Ascending aorta (tissue), 2 donors: ENCODE measurements at places on chromosomes 2 and 18. TPM values are rescaled to one million over a fixed set of nuclear protein-coding genes. Genes with fewer than 3 reads are reported as not detected.

- no peak for DNase-seq
- no peaks in the 10 kb centered on the region for H3K27me3 ChIP-seq
- no peaks in the 10 kb centered on the region for H3K36me3 ChIP-seq
Observed at GRCh38 chr2:20516646-20517341, 69.9 kb downstream of the RHOB start.

GRCh38 chr2:172775319-172775718 is 39.7 kb downstream of the RAPGEF4 start:
- H3K4me1 ChIP-seq, result no peaks in the 10 kb centered on the region
- H3K4me3 ChIP-seq, result no peak overlapping the region
- H3K27me3 ChIP-seq, result no peaks in the 10 kb centered on the region
- H3K27ac ChIP-seq, result no peak overlapping the region
- no peaks in the 10 kb centered on the region for H3K36me3 ChIP-seq
- no peak for DNase-seq

GRCh38 chr2:110113961-110114591 is 1.5 kb downstream of the MALL start:
- DNase-seq, result no peak
- no peaks in the 10 kb centered on the region for H3K36me3 ChIP-seq
- H3K4me3 ChIP-seq, result no peak overlapping the region
- H3K4me1 ChIP-seq, result peaks cover 7% of the 10 kb centered on the region
- peak overlapping the region; percentile 63 for H3K27ac ChIP-seq
- no peaks in the 10 kb centered on the region for H3K27me3 ChIP-seq

DNA sequence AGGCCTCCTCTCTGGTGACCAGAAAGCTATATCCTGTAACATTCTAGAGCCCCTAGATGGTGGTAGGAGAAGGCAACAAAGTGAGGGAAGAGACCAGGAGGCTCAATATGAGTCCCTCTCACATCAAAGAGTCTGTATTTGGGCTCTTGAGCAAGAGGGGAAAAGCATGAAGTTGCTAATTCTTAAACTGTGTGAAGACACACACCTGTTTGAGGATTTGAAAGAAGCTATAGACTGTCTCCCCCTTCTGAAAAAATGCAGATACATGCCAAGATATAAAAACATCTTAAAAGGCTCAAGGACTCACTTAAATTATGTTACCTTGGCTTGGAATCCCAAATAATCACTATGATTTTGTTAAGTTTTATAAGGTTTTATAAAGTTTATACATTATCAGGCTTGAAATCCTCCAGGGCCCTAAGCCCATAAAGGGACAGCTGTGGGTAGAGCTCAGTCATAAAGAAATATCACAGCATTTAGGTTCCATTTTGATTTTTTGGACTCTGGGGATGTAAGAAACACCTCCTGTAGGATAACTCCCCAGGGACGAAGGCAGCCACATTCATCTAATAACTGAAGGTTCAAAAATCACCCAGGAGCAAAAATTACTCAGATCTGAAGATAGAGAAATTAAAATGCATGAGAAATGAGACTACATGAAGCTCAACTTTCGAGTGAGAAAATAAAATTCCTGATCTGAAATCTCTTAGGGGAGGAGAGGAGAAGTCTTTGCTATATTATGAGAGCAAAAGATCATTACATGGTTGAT is 136.1 kb upstream of the LGALSL start:
- H3K27me3 ChIP-seq, result no peaks in the 10 kb centered on the region
- no peaks in the 10 kb centered on the region for H3K36me3 ChIP-seq
- H3K4me3 ChIP-seq, result no peak overlapping the region
- no peak overlapping the region for H3K27ac ChIP-seq
- H3K4me1 ChIP-seq, result peaks cover 3% of the 10 kb centered on the region

GRCh38 chr2:105224444-105224843 is 17.1 kb upstream of the GPR45 start:
- no peaks in the 10 kb centered on the region for H3K27me3 ChIP-seq
- no peak overlapping the region for H3K4me3 ChIP-seq
- H3K36me3 ChIP-seq, result no peaks in the 10 kb centered on the region

GRCh38 chr2:28587526-28588291 is 91.8 kb downstream of the PLB1 start:
- H3K36me3 ChIP-seq, result no peaks in the 10 kb centered on the region
- no peaks in the 10 kb centered on the region for H3K27me3 ChIP-seq
- H3K4me1 ChIP-seq, result peaks cover 15% of the 10 kb centered on the region
- no peak overlapping the region for H3K4me3 ChIP-seq
- DNase-seq, result no peak
- no peak overlapping the region for H3K27ac ChIP-seq

DNA sequence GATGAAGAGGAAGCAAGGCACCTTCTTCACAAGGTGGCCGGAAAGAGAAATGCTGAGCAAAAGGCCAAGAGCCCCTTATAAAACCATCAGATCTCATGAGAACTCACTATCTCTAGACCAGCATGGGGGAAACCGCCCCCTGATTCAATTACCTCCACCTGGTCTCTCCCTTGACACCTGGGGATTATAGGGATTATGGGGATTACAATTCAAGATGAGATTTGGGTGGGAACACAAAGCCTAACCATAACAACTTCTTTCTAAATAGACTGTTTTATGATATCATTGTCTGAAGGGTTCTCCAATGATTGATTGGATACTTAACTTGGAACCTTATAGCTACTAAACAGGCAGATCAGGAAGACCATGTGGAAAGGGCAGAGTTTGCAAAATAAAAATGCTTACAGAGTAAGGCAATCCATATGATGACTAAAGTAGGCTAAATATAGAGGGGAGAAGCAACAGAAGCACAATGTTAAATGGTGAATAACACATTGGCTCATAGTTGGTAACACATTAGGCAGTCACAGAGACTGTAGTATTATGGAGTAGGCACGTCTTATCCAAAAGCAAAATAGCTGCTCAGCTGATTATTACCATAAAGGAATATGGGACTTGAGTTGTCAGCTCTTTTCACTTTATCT is 179.0 kb downstream of the BARD1 start:
- H3K4me1 ChIP-seq, result no peaks in the 10 kb centered on the region
- H3K36me3 ChIP-seq, result no peaks in the 10 kb centered on the region
- no peak for DNase-seq
- H3K4me3 ChIP-seq, result no peak overlapping the region

- H3K4me1 ChIP-seq, result no peaks in the 10 kb centered on the region
- no peak overlapping the region for H3K4me3 ChIP-seq
- H3K27ac ChIP-seq, result no peak overlapping the region
- no peaks in the 10 kb centered on the region for H3K36me3 ChIP-seq
- no peaks in the 10 kb centered on the region for H3K27me3 ChIP-seq
- no peak for DNase-seq
Observed at GRCh38 chr18:63099848-63100629, 219.5 kb downstream of the BCL2 start.

DNA sequence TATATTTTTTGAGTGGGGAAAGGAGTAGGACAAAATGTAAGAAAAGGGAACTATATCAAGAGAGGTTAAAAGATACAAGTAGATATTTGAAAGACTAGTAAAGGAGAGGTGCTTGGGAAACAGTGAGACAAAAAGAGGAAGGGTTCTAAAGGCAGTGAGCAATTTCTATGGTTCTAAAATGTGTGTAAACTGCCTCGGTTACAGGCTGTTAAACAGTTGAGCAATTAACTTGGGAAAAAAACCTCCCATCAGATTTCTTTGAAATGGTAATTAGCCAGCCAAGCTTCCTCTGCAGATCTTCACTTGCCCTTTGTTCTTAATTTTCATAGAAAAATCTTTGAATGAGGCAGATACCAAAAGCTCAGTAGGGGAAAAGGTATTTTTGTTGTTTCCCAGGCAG is 238.7 kb upstream of the KCNH7 start:
- DNase-seq, result no peak
- no peaks in the 10 kb centered on the region for H3K36me3 ChIP-seq
- no peak overlapping the region for H3K4me3 ChIP-seq
- no peaks in the 10 kb centered on the region for H3K27me3 ChIP-seq

- no peak overlapping the region for H3K27ac ChIP-seq
- no peaks in the 10 kb centered on the region for H3K27me3 ChIP-seq
- no peaks in the 10 kb centered on the region for H3K36me3 ChIP-seq
- no peaks in the 10 kb centered on the region for H3K4me1 ChIP-seq
Observed at GRCh38 chr2:106316915-106317314, 122.8 kb upstream of the UXS1 start.

GRCh38 chr2:65264821-65265670 is 37.4 kb downstream of the ACTR2 start:
- H3K4me1 ChIP-seq, result no peaks in the 10 kb centered on the region
- no peak overlapping the region for H3K27ac ChIP-seq
- peaks cover 30% of the 10 kb centered on the region for H3K36me3 ChIP-seq
- H3K27me3 ChIP-seq, result no peaks in the 10 kb centered on the region
- H3K4me3 ChIP-seq, result no peak overlapping the region

- no peak overlapping the region for H3K4me3 ChIP-seq
- H3K36me3 ChIP-seq, result no peaks in the 10 kb centered on the region
- no peaks in the 10 kb centered on the region for H3K4me1 ChIP-seq
- no peak for DNase-seq
- H3K27ac ChIP-seq, result no peak overlapping the region
Observed at GRCh38 chr2:113672326-113672932, 45.4 kb downstream of the RABL2A start.

DNA sequence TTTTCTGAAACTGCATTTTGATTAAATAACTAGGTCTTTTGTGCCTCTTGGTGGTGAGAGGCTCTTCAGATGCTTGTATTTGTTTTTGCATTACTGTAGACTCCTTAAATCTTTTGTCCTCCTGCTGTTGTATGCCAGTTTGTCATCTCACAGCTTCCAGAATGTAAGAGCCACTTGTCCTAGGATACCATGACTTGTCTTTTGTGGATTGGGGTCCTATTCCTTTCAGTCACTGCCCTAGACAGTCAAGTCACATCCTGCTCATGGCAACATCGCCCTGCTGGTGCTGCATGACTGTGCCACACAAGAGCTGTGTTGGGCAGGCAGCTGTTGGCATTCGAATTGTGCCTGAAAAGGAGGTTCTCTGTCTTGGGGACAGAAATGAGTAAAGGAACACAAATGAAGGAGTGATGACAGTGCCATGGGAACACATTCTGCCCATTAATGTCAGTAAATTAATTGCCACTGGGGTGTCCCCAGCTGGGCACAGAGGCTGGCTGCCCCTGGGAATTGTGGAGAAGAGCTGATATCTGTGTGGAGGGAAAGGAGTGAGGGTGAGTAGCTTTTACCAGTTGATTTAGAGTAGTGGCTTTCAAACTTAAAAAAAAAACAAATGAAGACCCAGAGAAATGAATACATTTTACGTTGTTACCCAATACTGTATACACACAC is 140.3 kb downstream of the ARL6IP6 start:
- no peak overlapping the region for H3K4me3 ChIP-seq
- H3K27ac ChIP-seq, result no peak overlapping the region
- no peaks in the 10 kb centered on the region for H3K27me3 ChIP-seq
- no peaks in the 10 kb centered on the region for H3K36me3 ChIP-seq
- DNase-seq, result no peak

GRCh38 chr18:26383454-26384270 is 157.4 kb downstream of the TAF4B start:
- H3K27ac ChIP-seq, result no peak overlapping the region
- DNase-seq, result no peak
- H3K4me3 ChIP-seq, result no peak overlapping the region
- H3K4me1 ChIP-seq, result no peaks in the 10 kb centered on the region
- H3K36me3 ChIP-seq, result no peaks in the 10 kb centered on the region

DNA sequence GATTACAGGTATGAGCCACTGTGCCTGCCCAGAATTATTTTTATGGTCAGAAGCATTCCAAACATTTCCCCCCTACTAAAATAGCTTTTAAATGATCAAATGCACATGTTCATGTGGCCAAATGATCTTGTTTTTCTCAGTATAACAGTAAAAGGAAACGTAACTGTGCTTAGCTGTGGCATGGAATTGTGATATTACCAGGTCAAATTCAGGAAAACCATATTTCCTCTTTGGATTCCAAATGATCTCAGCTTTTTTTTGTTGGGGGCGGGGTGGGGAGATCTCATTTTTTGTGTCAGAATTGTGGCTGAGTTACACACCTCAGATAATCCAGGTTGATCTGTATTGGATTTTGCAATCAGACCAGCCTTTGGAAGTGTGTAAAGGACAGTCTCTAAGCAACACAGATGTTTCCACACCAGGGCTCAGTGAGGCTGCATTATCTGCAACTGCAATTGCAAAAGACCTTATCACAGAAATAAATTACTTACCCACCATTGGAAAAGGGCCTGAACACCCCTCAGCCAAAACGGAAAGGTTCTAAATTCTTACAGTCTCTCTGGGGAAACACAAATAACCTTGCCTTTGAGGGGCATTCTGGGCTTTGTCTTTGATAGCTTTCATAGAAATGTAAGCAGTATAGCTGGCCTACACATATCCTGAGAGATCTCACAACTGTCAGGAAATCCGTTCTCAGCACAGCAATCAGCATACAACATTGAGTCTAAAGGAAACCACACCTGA is 8.4 kb downstream of the CASP10 start:
- H3K36me3 ChIP-seq, result no peaks in the 10 kb centered on the region
- no peak for DNase-seq
- peak overlapping the region; percentile 37 for H3K27ac ChIP-seq
- H3K4me1 ChIP-seq, result peaks cover 3% of the 10 kb centered on the region
- no peaks in the 10 kb centered on the region for H3K27me3 ChIP-seq
- no peak overlapping the region for H3K4me3 ChIP-seq

DNA sequence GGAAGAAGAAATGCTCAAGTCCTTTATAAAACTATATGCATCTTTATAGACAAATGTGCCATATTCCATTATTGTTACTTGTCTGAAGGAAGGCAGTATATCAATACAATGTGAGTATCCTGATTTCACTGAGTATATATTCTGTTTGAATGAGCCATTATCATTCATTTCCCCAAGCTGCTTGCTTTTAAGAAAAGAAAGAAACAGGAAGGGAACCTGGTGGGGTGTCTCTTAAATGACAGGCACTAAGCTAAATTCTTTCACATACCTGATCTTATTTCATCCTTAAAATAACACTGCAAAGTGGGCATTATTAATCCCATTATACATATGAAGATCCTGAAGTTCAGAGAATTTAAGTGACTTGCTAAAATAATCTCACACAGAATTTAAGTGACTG is 307.9 kb downstream of the SLC8A1 start:
- no peaks in the 10 kb centered on the region for H3K27me3 ChIP-seq
- no peaks in the 10 kb centered on the region for H3K36me3 ChIP-seq
- no peak for DNase-seq
- no peaks in the 10 kb centered on the region for H3K4me1 ChIP-seq
- no peak overlapping the region for H3K27ac ChIP-seq
- no peak overlapping the region for H3K4me3 ChIP-seq

The IKZF2 gene
- total RNA-seq, result 3.9 TPM

The TXNDC9 gene
- 34.3 TPM for total RNA-seq

The SCN7A gene
- 2.9 TPM for total RNA-seq

The RTP5 gene
- total RNA-seq, result not detected

The SP140 gene
- total RNA-seq, result 0.11 TPM

The RUFY4 gene
- not detected for total RNA-seq

The ABCG5 gene
- 4.0 TPM for total RNA-seq

The RGPD3 gene
- 0.75 TPM for total RNA-seq

The LYG1 gene
- not detected for total RNA-seq

The DTNA gene
- total RNA-seq, result 7.3 TPM

The IGFBP2 gene
- 1,691 TPM for total RNA-seq
